ENCODE measurements at places on chromosomes 12 and 14. TPM values are rescaled to one million over a fixed set of nuclear protein-coding genes. Genes with fewer than 3 reads are reported as not detected.

Gene TAS2R42
- not detected for total RNA-seq

Gene TNFAIP2
- total RNA-seq = 291 TPM

Gene SERPINA1
- total RNA-seq = not detected

Gene TSPAN19
- total RNA-seq = not detected

Gene A2ML1
- 17.3 TPM for total RNA-seq

Gene TULP3
- total RNA-seq = 39.0 TPM

Gene C12orf57
- total RNA-seq = 198 TPM

Gene POTEG
- total RNA-seq = not detected

Gene KLRC1
- not detected for total RNA-seq

Gene SEL1L
- 17.4 TPM for total RNA-seq

Gene SERPINA5
- not detected for total RNA-seq

Gene UNC119B
- 25.9 TPM for total RNA-seq
